ENCODE measurements at places on chromosomes 2 and 18. TPM values are rescaled to one million over a fixed set of nuclear protein-coding genes. Genes with fewer than 3 reads are reported as not detected.

SPDYA gene
- total RNA-seq = 3.4 TPM

GKN2 gene
- not detected for total RNA-seq

RIOK3 gene
- total RNA-seq = 50.3 TPM

DNA sequence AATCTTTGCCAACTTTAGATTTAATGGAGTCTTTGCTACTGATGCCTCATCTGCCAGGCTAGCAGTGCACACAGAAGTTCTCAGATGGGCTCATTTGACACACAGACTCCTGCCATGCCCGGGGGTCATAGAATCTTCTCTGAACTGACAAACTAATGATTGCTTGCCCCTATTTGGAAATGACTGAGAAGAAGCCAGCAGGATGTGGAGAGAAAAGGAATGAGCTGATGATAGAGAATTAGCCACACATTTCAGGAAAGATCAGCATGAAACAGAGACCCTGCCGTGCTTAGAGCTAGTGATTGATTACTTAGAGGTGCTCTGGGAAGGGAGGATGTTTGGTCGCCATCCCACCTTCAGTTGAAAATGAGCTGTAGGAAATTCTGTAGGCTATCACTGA, 178.5 kb downstream of the TPGS2 start:
- no peak for DNase-seq
- peaks cover 4% of the 10 kb centered on the region for H3K4me1 ChIP-seq
- peaks cover 9% of the 10 kb centered on the region for H3K27me3 ChIP-seq

DNA sequence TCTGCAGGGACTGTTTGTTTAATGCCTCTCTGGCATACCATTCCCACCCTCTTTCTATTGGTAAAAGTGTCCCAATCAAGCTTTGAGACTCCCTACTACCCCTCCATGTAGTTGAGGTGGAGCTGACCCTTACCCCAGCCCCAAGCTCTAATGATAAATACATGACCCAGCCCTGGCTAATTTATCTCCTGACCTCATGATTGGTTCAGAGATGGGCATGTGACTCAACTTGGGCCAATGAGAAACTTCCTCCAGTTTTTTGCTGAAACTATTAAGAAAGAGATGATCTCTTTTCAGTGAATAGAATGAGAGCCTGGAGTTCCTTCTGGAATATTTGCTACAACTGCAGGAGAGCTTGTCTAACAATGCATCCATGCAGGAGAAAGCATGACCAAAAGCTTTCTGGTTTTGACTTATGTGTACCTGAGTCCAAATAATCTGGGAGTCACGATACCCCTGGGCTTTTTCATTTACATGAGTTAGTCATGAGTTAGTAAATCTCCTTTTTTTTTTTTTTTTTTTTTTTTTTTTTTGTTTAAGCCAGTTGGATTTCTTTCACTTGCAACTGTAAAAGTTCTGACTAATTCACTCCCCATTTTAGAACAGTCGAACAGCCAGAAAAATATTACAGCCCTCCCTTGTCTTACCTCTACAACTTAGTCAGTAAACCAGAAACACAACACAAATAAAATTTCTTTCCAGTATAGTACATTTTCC, 66.5 kb upstream of the TLK1 start:
- no peak overlapping the region for H3K27ac ChIP-seq
- peaks cover 4% of the 10 kb centered on the region for H3K36me3 ChIP-seq
- H3K27me3 ChIP-seq = no peaks in the 10 kb centered on the region
- peaks cover 18% of the 10 kb centered on the region for H3K4me1 ChIP-seq
- DNase-seq = no peak

Data from chondrocyte (in vitro differentiated cells).